Posterior vena cava (tissue), 2 donors: ENCODE measurements at places on chromosomes 6 and 20. TPM values are rescaled to one million over a fixed set of nuclear protein-coding genes. Genes with fewer than 3 reads are reported as not detected.

FAM217A gene
- not detected for total RNA-seq

BPIFB4 gene
- total RNA-seq: not detected

HTR1E gene
- total RNA-seq: not detected

TENT5A gene
- total RNA-seq: 58.2 TPM

SAMD5 gene
- 1.9 TPM for total RNA-seq

- DNase-seq: no peak
Observed at GRCh38 chr20:44698351-44698750, 16.8 kb upstream of the CCN5 start.

DNA sequence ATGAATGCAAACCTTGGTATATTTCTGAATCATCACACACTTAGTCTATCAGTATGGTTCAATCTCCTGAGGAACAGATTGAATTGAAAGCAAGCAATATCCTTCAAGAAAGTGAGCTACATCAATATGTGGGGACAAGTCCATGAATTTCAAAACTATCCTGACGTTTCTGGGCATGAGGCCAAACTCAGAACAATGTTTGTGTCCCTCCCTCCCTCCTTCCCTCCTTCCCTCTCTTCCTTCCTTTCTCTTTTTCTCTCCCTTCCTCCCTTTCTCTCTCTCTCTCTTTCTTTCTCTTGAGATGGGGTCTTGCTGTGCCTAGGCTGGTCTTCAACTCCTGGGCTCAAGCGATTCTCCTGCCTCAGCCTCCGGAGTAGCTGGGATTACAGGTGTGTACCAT is 27.9 kb upstream of the SYNCRIP start:
- DNase-seq: no peak

DNA sequence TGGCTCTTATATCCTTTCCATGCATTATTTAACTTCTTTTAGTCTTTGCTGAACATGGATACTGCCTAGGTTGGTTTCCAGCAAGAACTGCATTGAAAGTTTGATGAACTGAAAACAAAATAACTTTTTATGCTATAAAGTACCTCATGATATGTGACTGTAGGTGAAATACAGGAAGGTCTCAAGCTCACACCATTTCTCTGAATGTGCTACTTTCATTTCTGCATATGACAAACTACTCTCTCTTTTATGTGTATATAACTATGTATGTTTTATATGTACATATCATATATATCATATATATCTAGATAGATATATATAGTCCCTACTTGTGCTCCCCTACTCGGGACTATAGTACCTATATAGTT is 65.9 kb downstream of the AIG1 start:
- no peak for DNase-seq

- no peak for DNase-seq
Observed at GRCh38 chr6:73696966-73697655, 1.1 kb downstream of the CD109 start.

DNA sequence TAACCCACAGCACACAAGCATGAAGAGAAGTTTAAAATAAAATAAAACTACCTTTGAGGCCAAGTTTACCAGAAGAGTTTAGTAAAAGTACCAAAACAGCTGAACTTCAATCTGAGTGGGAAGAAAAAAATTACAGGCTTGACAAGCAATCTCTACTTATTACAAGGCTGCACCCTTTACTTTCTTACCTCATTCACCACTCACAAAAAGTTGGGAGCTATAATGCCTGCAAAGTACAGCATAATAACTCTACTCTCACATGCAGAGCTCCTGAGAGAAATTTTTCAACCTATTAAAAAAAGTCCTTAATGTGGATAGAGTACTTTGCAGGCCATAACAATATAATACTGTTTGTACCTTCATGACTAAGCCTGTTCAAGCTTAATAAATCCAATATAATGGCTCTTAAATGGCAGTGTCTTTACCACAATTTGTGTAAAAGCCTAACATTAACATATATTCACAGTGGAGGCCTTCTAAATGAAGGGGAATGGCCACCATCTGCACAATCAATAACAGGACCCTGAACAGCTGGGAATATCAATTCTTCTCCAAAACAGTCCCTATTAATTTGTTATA is 103.1 kb downstream of the DST start:
- no peak for DNase-seq

GRCh38 chr6:133504761-133505160 is 263.6 kb downstream of the EYA4 start:
- no peak for DNase-seq

- DNase-seq: peak; percentile 99
Observed at GRCh38 chr20:3811467-3812258, 8.7 kb upstream of the AP5S1 start.

DNA sequence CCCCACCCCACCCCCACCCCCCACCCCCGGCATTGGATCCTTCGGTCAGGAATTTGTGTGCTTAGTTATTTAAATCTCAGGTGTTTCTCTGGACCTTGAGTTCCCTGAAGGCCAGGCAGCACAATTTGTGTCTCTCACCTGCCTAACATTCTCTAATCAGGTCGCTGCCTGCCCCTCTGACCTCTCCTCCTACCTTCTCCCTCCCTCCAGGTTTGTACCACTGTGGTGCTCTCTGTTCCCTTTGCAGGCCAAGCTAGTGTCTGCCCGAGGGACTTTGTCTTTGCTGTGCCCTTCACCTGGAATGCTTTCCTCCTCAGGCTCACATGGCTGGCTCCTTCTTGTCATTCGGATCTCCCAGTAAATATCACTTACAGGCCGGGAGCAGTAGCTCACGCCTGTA is 131.4 kb upstream of the SLC2A12 start:
- no peak for DNase-seq

GRCh38 chr20:25541676-25542075 is 43.7 kb downstream of the NINL start:
- no peak for DNase-seq

DNA sequence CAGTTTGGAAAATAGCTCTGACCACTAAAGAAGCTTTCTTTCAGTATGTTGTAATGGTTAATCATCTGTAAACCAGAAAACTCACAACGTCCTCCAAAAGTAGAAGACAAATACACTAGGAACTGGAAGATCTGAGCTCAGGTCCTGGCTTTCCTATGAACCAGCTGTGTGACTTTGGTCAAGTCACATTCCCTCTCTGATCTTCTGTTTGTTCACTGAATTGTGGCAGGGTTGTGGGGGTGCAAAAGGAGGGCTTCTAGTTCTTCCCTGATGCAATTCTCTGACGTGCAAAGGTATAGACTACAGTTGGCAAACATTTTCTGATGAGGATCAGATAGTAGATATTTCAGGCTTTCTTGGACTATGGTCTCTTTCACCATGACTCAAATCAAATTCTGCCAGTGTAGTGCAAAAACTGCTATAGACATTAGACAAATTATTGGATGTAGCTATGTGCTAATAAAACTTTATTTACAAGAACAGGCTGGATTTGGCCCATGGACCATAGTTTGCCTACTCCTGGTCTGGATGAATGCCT is 44.9 kb downstream of the ATXN1 start:
- DNase-seq: no peak

GRCh38 chr6:11094411-11094851 is 797 bp downstream of the SMIM13 start:
- peak; percentile 85 for DNase-seq

- DNase-seq: no peak
Observed at GRCh38 chr6:128131036-128131435, 230.2 kb upstream of the THEMIS start.

DNA sequence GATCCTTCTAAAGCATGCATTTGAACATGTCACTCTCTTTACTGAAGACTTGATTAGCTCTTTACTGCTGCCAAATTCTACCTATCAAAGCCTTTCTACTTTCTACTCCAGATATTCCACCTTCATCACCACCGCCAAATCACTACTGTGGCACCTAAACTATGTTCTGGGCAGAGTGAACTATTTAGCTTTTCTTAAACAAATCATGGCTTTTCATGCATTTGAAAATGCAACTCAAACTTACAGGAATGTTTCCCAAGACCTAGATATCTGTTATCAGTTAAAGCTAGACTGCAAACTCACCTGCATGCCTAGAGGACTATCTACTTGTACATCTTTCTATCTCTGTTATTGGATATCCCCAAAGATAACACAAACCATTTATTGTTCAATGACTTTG is 109.3 kb downstream of the MAFB start:
- DNase-seq: no peak

- no peak for DNase-seq
Observed at GRCh38 chr6:107564589-107564951, 74.7 kb downstream of the SOBP start.

GRCh38 chr6:11575408-11576033 is 38.0 kb downstream of the TMEM170B start:
- DNase-seq: no peak

GRCh38 chr6:33161354-33162331 is 30.6 kb downstream of the COL11A2 start:
- DNase-seq: peak; percentile 96
